Cerebellar nuclear complex (tissue), 1 donor: ENCODE measurements at places on chromosomes 1 and 21.

- no peak for DNase-seq
Measured at GRCh38 chr1:167221126-167221737, 546 bp downstream of the POU2F1 start.

GRCh38 chr1:78071696-78072095 is 25.9 kb downstream of the GIPC2 start:
- DNase-seq, result no peak

DNA sequence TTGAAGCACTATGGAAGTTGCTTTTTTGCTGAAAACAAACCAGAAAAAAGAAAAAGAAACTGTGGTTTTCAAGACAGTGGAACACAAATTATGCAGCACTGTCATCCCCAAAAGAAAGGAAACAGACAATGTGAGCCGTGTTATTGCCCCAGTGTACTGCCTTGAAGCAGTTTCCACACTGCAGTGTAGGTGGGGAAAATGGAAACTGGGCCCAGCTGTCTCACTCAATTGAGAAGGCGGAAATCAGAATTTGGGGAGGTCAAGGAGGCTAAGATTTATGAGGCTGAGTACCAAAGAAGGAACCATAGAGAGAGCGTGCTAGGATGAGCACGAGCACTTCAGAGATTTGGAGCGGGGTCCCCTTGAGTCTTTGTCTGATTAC is 55.5 kb downstream of the MPZL1 start:
- DNase-seq, result no peak

- no peak for DNase-seq
Measured at GRCh38 chr1:152159144-152159543, at the start of gene RPTN. RPTN (minus strand) TSS chr1:152159228; CDS start chr1:152157889, 1,339 bp downstream.

GRCh38 chr1:67647036-67647798 is 37.8 kb upstream of the GADD45A start:
- DNase-seq, result peak; percentile 2

- DNase-seq, result no peak
Measured at GRCh38 chr1:201072149-201072548, 40.1 kb downstream of the CACNA1S start.

DNA sequence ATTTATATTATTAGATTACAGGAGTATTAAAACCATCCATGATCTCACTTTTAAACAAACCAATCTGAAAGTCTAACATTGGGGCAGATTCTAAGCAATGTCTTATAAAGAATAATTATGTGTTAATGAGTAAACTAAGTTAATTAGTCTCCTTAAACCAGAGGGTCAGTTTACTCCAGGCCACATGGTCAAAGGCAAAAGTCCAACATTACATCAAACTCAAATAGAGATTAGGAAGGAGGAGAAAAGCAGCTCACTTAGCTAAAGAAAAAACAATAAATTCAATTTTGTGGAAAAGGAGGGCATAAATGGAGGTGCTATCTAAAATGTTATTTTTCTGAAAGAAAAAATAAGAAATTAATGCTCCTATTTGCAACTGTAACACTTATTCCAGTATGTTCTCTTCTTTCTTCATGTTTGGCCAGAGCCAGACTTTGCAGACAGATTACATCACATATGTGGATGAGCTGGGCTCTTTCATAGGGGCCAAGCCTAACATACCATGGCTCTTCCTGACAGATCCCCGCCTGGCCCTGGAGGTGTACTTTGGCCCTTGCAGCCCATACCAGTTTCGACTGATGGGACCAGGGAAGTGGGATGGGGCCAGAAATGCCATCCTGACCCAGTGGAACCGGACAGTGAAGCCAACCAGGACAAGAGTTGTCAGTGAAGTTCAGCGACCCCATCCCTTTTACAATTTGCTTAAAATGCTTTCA is 24.3 kb upstream of the FMO2 start:
- DNase-seq, result no peak
